Posterior cingulate gyrus (tissue), 11 donors: ENCODE measurements at places on chromosomes 4 and X.

DNA sequence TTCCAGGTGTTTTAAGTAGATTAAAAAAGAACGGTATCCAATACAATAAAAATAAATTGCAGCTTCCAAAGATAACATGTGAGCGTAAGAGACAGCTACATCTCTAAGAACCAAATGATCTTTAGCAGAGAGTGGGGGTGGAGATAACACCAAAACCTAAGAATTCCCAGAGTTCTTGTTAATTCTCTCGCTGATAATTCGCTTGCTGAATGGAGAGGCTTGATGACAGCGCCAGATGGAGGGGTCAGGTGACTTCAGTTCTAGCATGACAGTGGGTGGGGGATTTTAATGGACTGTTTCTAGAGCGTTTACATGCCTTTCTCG lies 2.3 kb downstream of the CLCN4 start:
- DNase-seq: no peak

DNA sequence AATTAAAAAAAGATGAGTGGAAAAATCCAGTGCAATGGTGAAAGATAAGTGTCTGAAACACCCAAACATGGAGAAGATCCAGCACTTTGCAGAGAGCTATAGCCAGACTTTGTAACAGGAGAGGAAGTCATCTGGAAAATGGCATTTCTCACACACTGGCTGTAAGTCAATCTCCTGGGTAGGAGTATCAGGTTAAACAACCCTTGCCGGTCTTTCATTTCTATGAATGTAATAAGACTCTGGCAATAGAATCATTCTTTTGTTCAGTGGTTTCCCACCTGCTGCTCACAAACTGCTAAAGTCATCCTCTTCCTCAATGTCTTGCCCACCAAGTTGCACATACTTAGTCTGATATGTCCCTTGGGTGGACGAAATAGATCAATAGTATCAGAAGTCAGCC lies 94.0 kb upstream of the ATP8A1 start:
- DNase-seq: no peak

DNA sequence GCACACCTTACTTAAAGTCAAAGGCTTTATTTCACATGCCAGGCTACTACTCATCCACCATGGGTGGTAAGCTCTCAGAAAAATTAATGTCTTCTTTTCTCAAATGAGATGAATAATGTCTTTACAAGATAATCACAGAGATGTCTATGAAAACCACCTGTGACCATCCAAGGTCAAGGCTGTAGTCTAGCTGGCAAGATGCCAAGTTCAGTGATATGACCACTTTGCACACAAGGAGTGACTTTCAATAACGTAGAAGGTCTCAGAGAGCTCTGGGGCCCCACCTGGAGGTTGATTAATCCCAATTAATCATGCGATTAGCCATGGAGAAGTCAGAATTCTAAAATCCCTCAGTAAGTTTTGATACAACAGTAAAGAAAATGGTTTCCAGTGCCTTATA lies 20.5 kb downstream of the ANOS1 start:
- no peak for DNase-seq

GRCh38 chr4:53925050-53925605 lies 139.3 kb downstream of the CHIC2 start:
- no peak for DNase-seq

DNA sequence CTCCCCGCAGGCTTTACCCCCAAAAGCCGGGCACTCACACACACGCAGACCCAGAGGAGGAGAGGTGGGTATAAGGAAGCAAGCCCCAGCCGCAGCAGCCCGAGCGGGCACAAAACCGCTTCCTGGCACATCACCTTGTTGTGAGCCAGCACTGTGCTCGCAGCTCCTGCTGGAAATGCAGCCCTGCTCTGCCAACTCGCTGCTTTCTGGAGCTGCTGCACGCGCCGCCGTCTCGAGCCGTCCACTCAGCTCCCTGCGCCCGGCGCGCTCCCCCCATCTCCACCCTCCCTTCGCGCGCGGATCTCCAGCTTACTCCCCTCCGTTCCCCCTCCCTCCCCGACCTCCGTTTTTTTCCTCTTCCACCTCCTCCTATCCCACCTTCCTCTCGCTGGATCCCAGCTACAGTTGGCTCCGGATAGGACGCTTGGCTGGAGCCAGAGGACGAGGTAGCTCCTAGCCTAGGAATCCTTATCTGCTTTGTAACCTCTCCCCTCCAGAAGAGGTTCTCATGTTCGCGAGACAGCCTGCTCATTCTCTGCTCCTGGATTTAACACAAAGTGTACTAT lies at the start of gene SPOCK3:
TSS of gene SPOCK3 (minus strand) at position 179 of the 566 bp plus-strand sequence.
- DNase-seq: peak; percentile 79

GRCh38 chr4:181796502-181796901 lies 446.7 kb upstream of the TENM3 start:
- no peak for DNase-seq

DNA sequence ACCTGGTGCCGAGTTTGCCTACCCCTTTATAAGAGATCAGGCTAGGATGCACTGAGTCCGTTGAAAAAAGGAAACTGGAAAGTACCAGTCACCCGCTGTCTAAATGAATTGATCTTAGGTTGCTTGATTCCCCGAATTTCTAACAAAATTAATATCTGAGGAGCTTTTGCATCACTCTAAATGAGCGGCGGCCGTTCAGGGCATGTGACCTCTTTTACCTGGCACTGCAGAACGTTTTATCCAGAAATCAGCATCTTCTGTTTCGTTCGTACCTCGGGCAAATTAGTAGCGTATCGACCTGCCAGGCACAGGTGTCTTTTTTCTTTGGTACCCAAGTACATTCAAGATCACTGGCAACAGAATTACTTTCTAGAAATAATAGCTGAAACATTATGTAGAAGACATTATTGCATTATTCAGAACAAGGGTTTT lies 876 bp downstream of the KLHL2 start:
- DNase-seq: no peak

- no peak for DNase-seq
Observed at GRCh38 chrX:105773801-105774200, 48.5 kb upstream of the NRK start.

GRCh38 chr4:151315212-151315886 lies 10.1 kb downstream of the SH3D19 start:
- no peak for DNase-seq

DNA sequence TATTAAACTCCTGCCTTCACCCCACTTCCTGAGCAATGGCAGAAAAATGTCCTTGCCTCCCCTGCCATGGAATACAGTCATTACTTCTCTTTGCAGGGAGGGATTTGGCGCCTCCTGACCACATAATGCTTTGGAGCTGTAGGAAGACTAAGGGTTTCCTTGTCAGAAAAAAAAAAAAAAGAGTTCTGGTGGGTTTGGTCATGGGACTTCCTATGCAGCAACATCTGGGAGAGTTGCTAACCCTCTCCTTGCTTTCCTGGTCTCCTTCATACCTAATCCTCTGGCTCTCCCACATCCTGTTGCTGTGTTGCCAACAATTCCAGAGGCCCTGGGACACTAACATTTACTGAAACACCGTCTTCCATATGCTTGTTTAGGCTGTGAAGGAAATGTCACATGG lies 75.1 kb upstream of the MBNL3 start:
- DNase-seq: no peak

GRCh38 chr4:187171706-187172339 lies 448.2 kb upstream of the FAT1 start:
- no peak for DNase-seq

GRCh38 chr4:79620617-79621016 lies 212.6 kb upstream of the GK2 start:
- DNase-seq: no peak

DNA sequence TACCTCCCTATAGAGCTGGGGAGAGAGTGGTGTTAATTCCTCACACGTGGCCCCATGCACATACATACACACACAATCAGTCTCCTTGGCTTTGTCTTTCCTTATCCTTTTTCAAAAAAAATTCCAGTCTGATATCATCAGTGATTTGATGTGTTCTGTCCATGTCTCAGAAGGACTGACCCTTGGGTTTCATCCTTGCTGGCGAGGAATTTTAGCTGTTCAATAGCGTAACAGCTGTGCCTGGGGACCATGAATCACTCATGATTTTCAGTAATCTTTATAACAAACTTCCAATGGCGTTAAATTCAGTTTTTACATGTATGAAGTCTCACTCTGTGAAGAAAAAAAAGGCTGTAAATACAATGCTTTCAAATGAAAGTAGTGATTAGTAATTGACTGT lies 204.6 kb downstream of the RBMX2 start:
- DNase-seq: no peak

DNA sequence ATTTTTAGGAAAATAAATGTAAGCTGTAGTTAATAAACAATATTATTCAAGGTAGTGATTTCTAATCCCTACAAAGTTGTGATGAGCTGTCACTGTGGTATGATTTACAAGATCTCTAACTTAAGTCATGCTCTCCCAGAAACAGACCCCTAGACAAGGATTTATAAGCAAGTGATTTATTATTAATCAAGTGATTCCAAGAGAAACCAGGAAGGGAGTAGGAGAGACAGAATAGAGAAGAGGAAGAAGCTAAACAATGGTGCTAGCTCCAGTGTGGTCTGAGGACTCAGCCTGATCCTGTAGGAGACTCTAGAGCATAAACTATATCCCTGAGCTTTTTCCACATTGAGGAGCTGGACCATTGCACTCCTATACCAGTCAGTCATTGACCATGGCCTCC lies 73.1 kb downstream of the SYTL5 start:
- no peak for DNase-seq

- DNase-seq: no peak
Observed at GRCh38 chr4:124946696-124947095, 234.2 kb upstream of the ANKRD50 start.

- DNase-seq: no peak
Observed at GRCh38 chr4:115249808-115250207, 136.4 kb upstream of the NDST4 start.

- no peak for DNase-seq
Observed at GRCh38 chr4:103144926-103145325, 45.3 kb upstream of the BDH2 start.

GRCh38 chr4:38782452-38783108 lies at the start of gene TLR10:
Gene TLR10, minus strand, starts transcription at chr4:38782990. Its CDS starts 7,400 bp downstream, at chr4:38775590.
- no peak for DNase-seq

DNA sequence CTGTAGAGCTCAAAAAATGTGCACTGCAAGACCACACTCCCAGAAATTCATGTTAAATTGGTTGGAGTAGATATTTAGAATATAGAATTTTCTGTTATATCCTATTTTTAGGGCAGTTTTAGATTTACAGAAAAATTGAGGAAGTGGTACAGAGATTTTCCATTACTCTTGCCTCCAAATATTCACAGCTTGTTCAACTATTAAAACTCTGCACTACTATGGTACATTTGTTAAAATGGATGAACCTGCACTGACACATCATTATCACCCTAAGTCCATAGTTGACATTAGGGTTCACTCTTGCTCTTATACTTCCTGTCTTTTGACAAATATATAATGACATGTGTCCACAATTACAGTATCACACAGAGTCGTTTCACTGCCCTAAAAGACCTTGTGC lies 1724.5 kb downstream of the C4orf33 start:
- DNase-seq: no peak

- no peak for DNase-seq
Observed at GRCh38 chr4:86326400-86326799, 33.5 kb downstream of the MAPK10 start.

DNA sequence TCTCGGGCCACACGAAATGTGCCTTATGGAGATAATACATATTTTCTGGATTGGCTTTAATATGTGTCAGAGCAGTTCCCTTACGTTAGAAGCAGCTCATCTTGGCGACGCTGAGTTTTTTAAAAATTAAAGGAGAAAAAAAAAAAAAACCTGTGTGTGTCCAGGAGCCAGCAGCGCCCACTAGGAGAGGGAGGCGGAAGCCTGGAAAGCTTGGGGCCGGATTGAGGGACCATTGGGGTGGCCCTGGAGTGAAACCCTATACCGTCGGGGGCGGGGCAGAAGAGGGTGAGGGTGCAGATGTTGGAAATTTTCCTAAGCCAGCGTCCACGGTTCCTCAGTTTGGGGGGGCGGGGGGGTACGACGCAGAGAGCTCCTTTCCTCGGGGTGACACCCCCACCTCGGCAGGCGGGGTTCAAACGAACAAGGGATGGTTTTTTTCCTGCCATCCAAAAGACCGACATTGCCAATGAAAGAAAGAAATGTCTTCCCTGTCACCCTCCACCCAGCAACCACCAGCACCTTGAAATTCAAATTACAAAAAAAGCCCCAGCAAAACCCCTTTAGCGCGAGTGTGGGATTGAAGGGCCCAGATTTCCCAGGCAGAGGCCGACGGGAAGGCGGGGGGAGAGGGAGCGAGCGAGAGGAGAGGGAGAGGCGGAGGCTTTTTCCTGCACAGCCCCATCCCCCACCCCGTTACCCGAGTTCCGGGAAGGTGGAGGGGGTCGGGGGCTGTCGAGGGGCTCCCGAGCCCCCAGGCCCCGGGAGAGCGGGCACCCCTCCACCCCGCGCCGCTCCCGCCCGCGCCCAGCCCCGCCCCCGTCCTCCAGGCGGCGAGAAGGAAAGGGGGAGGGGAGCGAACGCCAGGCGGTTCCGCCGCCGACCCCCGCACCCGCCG lies 859 bp downstream of the SMARCA1 start:
- no peak for DNase-seq

DNA sequence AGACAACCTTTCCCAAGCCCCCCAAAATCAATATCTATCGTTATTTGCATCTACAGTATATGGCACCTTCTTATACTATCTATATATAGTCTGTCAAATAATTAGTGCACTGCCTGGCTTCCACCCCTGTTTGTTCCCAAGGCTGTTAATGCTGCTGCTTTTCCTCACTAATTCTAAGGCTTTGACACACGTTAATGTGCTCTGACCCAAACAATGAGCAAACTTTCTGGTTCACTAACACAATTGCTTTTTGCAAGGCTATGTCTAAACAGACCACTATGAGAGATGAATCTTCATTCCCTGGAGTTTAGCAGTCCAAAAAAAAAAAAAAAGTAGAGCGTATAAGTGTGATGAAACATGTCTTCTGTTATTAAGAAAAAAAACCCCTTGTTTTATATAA lies 360.9 kb upstream of the AGA start:
- no peak for DNase-seq

GRCh38 chr4:10260777-10261176 lies 144.2 kb upstream of the WDR1 start:
- no peak for DNase-seq

- DNase-seq: no peak
Observed at GRCh38 chrX:80765220-80765625, 44.5 kb downstream of the BRWD3 start.

DNA sequence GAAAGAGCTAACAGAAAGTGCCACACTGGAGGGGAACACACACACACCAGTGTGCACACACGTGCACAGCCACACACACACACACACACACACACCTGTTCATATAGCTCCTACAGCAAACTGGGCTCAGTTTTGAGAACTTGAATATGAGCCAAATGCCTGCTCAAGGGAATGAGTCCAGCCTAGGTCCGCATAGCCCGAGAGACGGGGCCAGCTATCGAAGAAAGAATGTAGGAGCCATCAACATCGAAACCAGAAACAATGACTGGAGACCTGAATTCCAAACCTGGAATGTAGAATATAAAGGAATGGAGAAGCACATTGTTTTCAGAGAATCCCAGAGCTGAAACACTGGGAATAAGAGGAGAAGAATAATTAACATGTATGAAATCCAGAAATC lies 37.6 kb upstream of the ERVMER34-1 start:
- no peak for DNase-seq

GRCh38 chr4:8653326-8654000 lies 60.9 kb downstream of the CPZ start:
- no peak for DNase-seq
